Islet precursor cell (in vitro differentiated cells): ENCODE measurements at places on chromosomes 2 and 18.

GRCh38 chr2:85797921-85798320 is 44.1 kb downstream of the ATOH8 start:
- peak; percentile 66 for DNase-seq

DNA sequence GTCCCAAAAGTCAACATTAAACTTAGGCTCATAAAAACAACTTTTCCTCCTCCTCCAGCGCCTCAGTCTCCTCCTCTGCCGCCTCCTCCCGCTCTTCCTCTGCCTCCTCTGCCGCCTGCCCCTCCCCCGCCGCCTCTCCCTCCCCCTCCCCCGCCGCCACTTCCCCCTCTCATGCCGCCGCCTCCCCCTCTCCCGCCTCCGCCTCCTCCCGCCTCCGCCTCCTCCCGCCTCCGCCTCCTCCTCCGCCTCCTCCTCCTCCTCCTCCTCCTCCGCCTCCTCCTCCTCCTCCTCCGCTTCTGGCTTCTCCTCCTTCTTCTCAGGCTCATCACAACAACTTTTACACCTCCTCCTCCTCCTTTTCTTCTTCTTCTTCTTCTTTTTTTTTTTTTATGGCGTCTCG is 599.9 kb downstream of the TMEM182 start:
- peak; percentile 52 for DNase-seq

GRCh38 chr2:109611467-109612095 is 2.2 kb downstream of the SEPTIN10 start:
- no peak for DNase-seq

- no peak for DNase-seq
Measured at GRCh38 chr2:34104601-34105000, 505.5 kb upstream of the FAM98A start.

GRCh38 chr2:237218756-237219155 is 133.1 kb downstream of the COPS8 start:
- no peak for DNase-seq

- DNase-seq = peak; percentile 51
Measured at GRCh38 chr2:119246884-119247843, 23.5 kb downstream of the STEAP3 start.

- DNase-seq = no peak
Measured at GRCh38 chr2:27427863-27428212, 593 bp upstream of the NRBP1 start.

DNA sequence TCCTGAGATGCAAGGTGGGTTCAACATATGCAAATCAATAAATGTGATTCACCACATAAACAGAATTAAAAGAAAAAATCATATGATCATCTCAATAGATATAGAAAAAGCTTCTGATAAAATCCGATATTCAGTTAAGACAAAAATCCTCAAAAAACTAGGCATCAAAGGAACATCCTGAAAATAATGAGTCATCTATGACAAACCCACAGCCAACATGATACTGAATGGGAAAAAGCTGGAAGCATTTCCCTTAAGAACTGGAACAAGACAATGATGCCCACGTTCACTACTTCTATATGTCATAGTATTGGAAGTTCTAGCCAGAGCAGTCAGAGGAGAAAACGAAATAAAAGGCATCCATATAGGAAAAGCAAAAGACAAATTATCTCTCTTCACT is 80.4 kb downstream of the MYO3B start:
- no peak for DNase-seq

DNA sequence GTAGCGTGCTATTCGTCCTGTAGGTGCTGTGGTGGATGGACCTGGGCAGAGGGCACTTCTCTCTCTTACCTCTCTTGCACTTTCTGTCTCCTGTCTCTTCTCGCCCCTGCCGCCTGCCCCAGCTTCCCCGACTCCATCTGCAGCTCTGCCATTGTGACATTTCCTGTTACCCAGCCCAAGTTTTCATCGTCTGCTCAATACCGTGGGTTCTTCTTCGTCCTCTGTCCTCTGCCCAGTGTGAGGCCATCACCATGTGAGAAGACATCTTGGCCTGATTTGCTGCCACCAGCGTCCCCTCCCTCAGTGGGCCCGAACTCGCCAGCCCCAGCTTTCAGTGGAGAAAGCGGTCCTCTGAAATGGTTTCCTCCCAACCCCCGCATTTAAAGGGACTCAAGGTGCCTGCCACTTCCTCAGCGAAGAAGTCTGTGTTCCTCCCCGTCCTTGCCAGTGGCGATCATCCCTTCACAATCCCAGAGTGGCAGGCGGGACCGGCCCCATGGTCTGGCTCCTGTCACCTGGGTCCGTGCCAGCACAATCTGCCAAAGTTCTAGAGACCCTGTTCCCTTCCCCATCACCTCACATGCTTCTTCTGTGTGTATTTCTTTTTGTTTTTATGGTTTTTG is 18.0 kb downstream of the TGOLN2 start:
- DNase-seq = no peak

DNA sequence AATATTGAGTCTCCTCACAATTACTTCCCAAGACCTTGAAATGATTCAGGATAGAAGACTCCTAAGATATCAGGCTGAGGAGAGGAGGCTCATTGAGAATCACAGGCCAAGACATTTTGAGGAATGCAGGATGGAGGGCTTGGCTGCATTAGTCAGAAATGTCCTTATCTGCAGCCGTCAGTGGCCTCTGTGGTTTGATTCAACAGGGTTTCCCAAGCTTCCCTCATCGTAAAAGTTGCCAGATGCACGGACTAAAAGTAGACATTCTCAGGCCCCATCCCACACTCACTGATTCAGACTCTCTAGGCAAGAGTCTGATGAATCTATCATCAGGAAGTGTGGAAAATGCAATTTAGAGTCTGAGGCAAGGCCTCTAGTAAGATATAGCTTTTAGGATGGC is 34.0 kb upstream of the TMEM178A start:
- DNase-seq = peak; percentile 92

DNA sequence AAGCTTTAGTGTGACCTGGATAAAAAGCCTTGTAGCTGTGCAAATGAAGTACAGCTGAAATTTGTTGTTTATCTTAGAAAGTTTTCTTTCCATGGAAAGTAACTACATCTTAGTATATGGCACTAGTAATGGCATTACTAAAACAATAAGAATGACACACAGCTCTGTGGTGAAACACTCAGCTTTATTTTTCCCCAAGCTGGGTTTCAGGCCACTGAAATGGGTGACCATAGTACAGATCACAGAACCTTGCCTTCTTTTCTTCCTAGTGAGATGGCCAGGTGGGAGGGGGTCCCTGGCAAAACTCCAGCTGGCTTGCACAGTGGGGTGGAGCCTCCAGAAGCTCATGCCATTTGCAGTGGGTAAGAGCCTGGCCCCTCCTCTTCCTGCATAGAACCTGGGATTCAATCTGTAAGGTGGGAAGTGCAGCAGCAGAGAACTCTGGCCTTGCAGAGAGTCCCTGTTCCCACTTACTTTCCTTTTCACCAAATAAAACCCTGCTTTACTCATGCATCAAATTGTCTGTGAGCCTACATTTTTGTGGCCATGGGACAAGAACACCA is 17.6 kb upstream of the GRP start:
- DNase-seq = no peak

DNA sequence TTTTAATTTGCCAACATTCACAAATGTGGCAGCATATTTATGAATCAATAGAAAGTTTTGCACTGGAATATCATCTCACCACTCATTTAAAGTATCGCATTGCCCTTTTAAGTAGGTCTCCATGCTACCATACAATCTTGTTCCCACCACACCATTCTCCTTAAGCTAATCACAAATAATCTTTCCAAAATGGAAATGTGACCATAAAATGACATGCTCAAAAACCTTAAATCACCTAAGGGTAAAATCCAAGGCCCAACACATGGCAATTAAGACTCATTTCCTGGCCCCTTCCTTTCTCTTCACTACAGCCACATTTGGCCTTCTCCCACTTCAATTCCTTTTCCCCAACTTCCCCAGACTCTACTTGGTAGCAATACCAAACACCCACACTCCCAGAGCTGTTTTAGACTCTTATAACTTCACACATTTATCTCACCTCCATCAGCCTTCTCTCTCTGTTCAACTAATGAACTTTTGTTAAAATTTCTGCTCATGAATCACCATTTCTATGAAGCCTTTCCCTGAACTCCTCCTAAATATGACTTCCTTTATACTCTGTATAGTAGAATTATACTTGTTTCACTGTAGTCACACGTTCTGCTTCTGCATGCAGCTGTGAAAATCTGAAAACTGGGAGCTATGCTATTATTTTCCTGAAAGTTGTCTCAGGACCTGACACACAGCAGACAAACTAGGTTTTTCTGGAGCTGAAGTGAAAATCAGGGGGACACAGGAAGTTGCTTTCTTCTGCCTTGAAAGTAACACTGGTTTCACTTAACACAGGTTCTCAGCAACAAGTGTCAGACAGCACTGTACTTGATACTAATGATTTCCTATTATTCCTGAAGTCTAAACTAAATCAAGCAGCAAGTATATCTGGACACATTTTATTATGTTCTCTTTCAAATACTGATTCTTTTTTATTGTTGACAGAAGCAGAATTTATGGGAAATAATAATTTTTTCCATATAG is 303.9 kb downstream of the ZEB2 start:
- no peak for DNase-seq
